CD4-positive, alpha-beta T cell (primary cell): ENCODE measurements at places on chromosomes 1 and 21.

DNA sequence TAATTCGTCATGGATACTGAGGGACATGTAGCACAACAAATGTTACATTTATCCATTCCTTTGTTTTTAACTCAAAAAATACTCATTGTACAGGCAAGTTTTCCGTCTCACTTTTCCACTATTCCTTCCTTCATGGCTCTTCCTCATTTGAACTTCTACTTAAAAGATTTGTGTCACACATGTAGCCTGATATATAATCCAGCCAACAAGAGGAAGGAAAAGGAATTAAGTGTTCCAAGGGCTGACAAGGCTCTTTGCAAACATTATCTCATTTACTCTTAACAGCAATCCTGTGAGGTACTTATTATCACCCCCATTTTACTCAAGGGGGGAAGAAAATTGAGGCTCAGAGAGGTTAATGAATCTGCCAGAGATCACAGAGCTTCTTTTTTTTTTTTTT, 22.9 kb downstream of the CD244 start:
- no peak for DNase-seq

GRCh38 chr1:208848854-208849253, 604.7 kb upstream of the PLXNA2 start:
- DNase-seq = no peak

DNA sequence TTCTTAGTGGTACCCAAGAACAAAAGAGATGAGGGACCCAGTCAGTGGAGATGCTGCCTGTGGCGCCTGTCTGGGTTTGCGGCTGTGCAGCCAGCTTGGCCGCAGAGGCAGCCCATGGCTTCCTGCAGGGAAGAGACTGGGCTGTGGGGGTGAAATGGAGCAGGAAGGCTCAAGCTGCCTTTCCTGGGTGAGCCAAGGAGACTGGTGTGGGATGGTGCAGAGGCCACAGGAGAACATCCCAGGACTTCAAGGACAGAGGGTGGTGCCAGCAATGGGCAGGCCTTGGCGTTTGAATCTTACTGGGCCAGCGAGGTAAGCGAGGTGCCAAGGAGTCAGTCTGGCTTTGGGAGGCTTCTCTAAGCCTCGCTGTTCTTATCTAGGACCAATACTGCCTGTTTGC, 26.4 kb downstream of the KCNA10 start:
- DNase-seq = no peak

DNA sequence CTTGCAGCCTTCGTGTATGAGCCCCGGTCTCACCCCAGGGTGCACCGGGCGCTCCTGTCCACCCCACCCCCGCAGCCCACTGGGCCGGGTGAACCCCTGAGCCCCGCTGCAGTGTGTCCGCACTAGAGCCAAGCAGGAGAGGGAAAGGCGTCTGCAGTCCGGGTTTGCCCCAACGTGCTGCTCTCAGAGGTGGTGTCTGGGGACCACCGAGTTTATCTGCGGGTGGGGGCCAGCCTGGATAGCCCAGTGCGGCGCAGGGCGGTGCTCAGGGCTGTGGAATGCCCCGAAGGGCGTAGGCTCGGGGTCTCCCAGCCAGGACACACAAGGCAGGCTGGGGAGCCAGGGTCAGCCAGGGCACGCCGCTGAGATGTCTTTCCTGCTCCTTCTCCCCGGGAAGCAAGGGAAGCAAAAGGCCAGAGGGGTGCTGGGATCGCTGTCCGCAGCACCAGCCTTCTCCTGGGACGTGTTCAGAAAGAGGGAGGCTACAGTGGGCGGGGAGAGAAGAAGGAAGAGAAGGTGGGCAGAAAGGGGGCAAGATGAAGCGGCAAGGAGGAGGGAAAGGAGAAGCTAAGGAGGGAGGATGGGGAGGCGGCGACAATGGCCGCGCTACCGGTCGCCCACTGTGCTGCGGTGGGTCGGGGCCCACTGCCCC, 56.6 kb downstream of the MAB21L3 start:
- no peak for DNase-seq

- no peak for DNase-seq
These were observed 591 bp downstream of the MRPL37 start for GRCh38 chr1:54200519-54200997.

- DNase-seq = no peak
These were observed 193.2 kb downstream of the C1orf94 start for GRCh38 chr1:34369701-34370455.

DNA sequence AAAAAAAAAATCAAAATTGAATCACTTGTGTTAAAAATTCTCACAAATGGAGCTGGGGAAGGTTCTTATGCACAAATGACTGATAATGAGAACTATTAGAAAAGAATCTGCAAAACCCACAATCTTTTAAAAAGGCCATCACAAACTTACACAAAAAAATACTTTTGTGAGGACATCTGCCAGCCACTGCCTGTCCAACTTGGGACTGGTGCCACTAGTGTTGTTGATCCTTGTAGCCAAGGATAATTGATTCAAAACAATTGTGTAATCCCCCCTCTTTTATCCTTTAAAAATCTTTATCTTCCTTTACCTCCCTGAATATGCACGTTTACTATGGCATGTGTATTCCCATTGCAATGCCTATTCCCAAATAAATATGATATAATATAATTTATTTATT, 39.2 kb upstream of the THEM4 start:
- no peak for DNase-seq

DNA sequence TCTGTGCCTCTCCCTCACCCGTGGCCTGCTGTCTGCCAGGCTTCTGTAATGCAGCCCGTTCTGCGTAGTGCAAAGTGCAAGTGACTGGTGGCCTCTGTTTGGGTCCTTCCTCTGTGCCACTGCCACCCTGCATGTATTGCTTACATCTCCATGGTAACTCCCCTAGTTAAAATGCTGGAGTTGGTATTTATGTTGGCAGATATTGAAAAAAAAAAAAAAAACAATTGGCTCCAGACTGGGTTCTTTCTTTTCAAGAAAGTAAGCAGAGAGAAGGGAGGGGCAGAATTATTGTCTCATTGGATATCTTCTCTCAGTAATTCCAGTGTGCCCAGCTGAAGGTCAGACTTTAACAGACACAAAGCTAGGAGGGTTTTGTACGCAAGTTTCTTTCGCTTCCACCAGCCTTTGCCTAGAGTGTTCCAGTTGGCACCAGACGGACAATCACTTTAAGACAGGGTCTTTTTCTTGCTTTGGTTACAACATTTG, 242.3 kb downstream of the PBX1 start:
- no peak for DNase-seq

- no peak for DNase-seq
These were observed 138.9 kb downstream of the LHX8 start for GRCh38 chr1:75273110-75273509.

GRCh38 chr1:58782178-58783089, 1.4 kb downstream of the JUN start:
- DNase-seq = peak; percentile 59

DNA sequence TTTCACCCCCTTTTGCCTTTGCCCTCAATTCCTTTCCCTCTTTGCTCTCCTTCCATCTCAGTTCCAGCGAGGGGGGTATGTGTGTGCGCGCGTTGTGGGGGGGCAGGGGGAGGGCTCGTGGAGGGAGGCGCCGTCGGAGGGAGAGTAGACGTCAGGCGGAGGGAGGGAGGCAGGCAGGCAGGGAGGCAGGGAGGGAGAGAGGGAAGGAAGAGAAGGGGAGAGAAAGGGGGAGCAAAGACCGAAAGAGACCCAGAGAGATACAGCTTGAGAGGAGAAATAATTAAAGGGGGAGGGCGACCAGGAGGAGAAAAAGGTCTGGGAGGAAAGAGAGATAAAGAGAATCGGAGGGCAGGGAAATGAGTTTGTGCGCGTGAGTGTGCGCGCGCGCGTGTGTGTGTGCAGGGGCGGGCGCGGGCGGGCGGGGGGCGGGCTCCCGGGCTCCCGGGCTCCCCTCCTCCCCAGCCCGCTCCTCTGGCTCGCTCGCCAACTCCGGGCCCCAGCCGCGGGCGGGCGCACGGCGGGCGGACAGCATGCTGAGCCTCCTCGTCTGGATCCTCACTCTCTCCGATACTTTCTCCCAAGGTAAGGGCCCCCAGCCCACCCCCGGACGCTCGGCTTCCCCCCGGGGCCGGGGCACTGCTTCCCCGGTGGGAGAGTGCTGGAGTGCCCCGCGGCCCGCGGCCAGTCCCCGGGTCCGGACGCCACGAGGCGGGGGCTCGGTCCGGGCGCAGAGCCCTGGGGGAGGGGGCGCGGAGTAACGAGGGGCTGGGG, at the start of gene KIRREL1:
Gene KIRREL1 (plus strand): TSS at position 499 of the 771 bp plus-strand sequence. CDS start 32 bp downstream, at position 531.
- DNase-seq = no peak

GRCh38 chr1:31234123-31234708, 5.5 kb downstream of the NKAIN1 start:
- no peak for DNase-seq

DNA sequence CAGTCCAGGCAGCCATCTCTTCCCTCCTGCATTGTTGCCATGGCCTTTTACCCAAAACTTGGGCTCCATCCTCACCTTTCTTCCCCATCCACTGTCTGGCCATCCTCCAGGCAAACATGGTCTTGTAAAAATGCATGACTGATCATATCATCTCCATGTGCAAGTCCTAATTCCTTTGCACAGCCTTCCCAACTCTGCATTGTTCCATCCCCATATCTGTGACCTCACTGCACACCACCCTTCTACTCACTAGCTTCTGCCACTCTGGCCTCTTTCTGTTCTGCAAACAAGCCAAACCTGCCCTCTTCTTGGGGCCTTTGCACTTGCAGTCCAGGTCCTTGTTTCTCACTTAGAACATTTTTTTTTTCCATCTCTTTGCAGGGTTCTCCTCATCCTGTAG, 230.1 kb upstream of the GJB5 start:
- DNase-seq = no peak

DNA sequence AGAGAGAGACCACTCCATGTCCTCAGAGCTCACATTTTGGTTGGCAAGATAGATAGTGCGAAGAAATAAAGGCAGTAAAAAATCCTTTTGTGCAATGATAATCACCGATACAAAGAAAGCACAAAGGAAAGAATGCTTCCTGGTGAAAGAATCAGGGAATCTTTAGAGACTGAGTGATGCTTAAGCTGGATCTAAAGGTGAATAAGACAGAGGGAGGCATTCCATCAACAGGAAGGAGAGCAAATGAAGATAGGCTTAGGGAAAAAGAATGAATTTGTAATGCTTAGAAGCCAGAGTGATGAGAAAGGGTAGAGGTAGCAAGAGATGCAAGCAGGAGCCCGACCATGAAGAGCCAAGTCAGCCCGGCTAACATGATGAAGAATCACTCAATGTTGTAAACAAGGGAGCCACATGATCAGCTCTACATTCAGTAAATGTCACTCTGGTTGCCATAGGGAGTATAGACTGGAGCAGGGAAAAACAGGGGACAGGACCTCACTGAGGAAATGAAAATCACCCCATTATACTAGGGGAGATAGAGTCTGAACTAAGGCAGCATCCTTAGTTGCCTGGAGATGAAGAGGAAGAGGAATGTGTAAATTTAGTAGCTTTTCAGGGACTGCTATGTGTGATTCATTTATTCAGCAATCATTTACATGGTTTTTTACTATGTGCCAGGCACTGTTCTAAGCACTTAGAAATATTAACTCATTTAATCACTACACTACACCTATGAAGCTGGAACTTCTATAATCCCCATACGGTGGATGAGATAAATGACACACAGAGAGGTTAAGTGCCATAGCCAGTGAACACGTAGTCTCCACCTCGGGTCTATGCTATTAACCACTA, 402.6 kb upstream of the NFIA start:
- no peak for DNase-seq

GRCh38 chr1:171929121-171929520, 87.8 kb downstream of the DNM3 start:
- DNase-seq = no peak

DNA sequence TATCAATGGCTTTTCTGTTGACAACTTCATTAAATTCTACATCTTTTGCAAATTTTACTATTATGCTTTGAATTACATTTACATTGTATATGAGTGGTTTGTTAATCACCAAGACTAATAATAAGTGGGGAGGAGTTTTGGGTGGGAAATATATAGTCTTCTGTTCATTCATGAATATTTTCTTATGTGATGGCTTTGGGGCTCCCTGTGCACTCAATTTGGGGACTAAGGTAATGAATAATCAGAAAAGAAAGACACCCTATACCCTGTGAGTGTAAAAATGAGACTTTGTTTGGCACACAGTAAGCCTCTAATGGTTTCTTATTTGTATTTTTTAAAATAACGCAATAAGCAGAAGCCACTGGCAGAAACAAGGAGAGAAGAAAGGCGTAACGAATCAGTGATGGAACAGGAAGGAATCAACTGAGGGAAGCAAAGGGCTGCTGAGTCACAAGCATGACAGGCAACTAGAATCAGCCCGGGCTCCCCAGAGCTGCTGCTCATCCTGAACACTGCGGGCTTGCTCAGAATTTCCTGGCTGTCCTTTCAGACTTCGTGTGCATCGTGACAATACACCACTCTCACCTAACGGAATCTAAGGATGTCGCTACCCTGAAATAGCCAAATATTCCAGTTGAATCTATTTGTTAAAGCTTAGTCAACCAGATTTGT, 20.8 kb upstream of the RGS2 start:
- no peak for DNase-seq

- DNase-seq = peak; percentile 27
These were observed 147.4 kb upstream of the KRTAP19-8 start for GRCh38 chr21:31185663-31186062.

- DNase-seq = no peak
These were observed 24.6 kb downstream of the UBE4B start for GRCh38 chr1:10057343-10057742.

GRCh38 chr1:34049994-34050393, 115.0 kb downstream of the CSMD2 start:
- DNase-seq = no peak
